Muscle of arm (tissue), 14 donors: ENCODE measurements at places on chromosomes 6 and 20. TPM values are rescaled to one million over a fixed set of nuclear protein-coding genes. Genes with fewer than 3 reads are reported as not detected.

DNA sequence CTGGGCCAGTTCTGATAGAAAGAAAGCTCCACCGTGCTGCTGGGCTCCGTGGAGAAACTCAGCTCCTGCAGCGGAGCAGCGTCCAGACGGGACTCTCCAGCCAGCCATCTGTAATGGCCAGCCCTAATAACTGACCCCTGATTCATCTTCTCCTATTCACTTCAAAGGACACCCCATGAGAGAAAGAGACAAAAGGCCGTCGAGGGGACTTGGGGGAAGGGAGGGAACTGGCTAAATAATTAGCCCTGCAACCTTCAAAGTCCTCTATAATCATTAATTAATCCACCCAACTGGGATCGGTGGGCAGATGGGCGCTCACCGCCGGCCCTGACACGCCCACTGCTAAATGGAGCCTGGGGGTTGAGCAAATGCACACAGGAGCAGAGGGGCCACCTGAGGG is 512.4 kb downstream of the CD83 start:
- DNase-seq: no peak

PTCRA gene
- polyA plus RNA-seq: not detected

DNA sequence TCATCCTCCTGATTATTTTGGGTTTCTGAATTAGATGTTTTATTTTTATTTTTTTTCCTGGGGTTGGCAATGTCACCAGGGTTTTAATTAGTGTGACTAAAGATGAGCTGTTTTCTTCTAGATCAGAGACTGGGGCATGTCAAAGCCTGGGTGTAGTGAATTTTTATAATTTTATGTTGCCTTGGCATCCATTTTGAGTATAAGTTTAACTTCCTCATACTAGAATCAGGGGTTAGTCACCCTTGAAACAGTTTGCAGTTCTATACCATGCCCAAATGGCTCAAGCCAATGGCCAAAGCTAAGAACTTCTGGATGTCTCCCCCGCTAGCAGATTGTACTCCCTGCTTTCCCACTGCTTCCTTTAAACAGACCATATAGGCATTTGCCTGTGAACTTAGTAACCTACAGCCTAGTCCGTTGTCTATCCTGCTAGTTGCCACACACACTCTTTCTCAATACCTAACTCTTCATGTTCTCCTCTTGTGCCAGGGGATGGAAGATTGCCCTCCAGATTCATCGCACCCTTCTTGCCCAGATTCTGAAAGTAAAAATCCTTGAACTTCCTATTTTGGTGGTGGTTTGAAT is 54.5 kb downstream of the KIAA0408 start:
- no peak for DNase-seq

- no peak for DNase-seq
Observed at GRCh38 chr6:138645976-138646640, 127.5 kb upstream of the CCDC28A start.

BCAS1 gene
- 4.3 TPM for polyA plus RNA-seq

DNA sequence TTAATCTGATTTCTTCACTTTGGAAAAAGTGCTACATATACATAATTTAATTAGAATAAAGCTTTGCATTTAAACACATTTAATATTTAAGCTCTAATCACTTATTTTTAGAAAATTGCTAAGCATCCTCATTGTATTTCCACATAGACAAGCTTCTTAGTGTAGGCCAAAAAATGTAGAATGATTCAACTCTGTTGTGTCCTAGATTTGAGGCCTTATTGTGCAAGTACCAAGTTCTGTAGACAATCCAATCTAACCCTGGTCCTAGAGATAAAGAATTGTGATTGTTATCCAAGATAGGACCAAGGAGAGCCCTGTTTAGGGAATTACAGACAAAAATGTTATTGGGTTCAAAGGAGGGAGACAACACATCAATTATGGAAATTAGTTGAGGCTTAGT is 27.6 kb downstream of the MRAP2 start:
- DNase-seq: no peak
